ENCODE measurements at places on chromosomes 4 and X.

DNA sequence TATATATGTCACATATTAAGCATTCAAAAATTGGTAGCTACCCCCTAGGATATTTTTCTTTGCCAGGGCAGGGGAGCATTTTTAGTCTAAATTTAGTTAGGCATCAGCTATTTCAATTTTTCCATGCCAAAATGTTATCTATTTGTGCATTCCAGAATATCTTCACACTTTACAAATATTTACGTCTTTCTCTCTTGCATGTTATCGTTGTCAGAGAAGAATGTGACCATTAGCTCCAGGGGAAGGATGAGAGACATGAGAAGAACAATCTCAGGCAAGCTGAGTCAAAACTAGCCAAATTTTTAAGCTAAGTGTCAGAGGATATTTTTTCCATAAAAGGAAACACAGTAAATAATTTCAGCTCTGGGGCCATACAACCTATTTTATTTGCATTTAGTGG, 885.0 kb upstream of the EPHA5 start:
- DNase-seq, result no peak

GRCh38 chr4:140343303-140343702, 30.1 kb upstream of the SCOC start:
- DNase-seq, result no peak

DNA sequence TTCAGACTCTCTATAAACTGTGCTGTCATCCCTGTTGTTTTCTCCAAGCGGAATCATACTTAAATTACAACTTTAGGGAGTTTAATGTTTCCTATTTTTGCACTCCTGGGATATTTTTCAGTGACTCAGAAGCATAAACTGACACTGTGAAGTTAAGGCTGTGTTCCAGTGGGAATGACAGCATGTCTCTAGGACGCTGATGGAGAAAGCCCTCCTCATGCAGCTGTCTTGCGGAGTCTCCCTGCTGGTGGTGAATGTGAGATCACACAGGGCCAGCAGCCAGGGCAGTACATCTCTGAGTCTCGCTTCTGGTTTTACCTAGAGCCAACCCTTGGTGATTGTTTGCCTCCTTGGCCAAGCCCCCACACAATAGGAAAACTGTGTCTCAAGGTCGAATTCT, 53.3 kb downstream of the NFKB1 start:
- no peak for DNase-seq

GRCh38 chrX:973010-973632, 239.3 kb downstream of the CRLF2 start:
- no peak for DNase-seq

- no peak for DNase-seq
These were observed 675.8 kb upstream of the SLIT2 start for GRCh38 chr4:19575924-19576323.

DNA sequence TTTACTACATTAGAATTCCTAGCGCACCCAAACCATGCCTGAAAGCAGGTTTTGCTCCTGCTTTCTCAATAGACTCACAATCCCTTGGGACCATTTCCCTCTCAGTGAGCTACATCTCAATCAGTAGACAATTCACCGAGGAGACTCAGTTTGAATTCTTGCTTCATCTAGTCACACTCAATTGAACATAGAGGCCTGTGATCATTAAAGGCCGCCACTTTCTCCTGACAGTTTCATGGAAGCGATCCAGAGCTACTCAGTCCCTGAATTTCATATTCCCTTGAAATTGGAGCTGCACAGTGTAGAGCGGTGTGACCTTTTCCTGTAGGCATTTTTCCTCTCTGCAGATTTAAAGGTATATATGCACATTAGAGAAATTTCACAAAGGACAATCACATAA, 193.9 kb upstream of the SPOCK3 start:
- no peak for DNase-seq

- no peak for DNase-seq
These were observed 1648.0 kb downstream of the STIM2 start for GRCh38 chr4:28508636-28509035.

DNA sequence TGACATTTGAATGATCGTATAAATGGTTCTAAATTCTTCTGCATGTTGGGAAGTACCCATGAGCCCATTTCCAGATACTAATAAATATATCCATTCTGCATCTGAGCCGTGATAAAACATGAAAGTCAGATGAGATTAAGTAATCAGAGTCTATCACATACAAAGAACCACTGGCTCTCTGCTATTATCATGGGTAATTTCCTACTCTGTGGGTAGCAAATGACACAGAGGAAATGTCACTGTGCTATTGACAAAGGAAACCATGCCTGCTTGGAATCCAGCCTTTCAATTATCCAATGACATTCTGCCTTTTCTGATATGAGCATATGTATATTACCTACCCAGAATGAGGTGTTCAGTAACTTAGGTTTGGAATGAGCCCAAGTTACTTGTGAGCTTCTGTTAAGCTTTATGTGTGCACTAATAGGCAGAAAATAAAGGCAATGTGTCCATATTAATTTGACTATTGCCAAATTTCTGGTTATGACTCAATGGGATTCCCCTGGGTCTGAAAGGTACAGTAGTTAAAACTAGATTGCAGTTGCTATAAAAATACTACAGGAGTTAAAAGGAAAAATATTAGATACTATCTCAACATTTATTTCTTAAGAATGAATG, 238.7 kb upstream of the KCNIP4 start:
- no peak for DNase-seq

DNA sequence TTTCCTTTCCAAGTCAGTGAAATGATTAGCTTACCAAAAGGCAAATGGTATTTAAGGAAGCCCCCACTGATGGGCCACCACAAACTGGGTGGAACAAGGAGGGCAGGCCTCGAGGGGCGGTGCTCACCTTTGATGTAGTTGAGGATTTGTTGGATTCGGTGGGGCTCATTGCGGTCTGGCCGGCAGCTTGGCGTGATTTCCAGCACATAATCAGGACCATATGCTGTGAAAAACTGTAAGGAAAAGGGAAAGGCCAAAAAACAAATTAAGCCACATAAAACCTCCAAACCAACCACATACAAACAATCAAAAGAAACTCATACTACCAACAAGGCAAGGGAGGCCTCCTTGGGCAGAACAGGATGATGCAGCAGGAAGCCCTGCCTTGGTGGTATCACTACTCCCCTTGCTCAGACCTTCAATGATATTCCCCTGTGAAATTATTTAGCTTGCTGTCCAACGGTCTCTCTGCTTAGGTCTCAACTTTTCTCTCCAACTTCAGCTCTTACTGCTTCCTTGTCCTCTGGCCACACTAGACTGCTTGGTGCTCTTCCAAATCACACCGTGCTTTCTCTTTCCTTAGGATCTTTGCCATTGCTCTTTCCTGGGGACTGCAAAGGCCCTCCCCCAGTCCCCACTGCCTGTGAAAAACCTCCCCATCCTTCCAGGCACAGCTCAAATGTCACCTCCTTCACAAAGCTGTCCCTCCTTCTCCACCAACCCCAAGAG, 46.1 kb upstream of the CITED1 start:
- no peak for DNase-seq

DNA sequence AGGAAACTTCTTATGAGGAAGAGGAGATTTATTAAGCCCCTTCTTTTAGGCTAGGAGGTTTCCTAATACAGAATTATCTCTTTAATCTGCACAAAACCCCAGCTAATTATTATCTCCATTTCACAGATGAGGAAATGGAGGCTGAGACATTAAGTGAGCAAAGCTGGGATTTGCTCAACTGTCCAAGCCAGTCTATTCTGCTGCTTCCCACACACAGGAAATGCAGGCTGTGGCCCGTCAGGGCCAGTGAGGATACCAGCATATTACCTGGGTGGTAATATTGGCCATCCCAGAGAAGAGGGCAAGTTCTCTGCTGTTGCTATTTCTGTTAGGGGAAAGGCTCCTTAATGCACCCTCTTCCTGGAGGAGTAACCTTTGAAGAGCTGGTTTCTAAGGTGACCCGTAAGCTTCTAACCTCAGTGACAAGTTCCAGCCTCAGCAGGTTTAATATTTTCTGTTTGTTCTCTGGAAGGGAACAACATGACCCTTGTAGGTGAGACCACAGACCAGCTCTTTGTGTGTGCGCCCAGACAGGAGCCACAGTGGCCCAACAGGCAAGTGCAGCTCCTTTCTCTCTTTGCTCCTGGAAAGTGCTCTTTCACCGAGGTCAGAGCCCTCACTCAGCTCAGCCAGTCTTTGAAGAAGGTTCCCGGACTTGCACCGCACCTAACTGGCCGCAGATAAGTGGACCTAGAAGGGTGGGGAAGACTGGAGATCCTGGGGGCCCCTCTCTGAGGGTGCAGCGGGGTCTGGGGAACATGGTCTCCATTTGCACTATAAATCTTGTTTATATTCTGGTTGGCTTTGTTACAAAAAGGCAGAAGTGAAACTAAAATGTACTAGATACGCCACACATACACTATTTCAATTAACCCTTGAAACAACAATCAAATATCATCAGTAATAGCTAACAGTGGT, 35.5 kb downstream of the TBC1D9 start:
- no peak for DNase-seq

- DNase-seq, result no peak
These were observed 82.7 kb downstream of the SORCS2 start for GRCh38 chr4:7275067-7275466.

GRCh38 chr4:153510252-153511001, 44.3 kb downstream of the TMEM131L start:
- DNase-seq, result no peak

DNA sequence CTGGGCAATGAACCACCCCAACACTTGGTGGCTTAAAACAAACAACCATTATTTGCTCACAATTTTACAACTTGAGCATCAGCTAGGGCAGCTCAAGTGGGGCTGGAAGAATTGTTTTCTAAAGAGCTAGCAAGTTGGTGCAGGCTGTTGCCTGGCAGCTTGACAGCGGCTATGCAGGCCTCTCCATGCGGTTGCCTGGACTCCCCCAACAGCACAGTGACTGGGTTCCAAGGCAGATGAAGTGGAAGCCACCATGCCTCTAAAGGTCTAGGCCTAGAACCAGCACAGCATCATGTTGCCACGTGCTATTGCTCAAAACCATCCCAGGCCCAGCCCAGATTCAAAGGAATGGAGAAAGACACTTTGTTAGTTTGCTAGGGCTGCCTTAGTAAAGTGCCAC, 114.8 kb downstream of the BCOR start:
- DNase-seq, result no peak

GRCh38 chrX:10047631-10048030, 80.5 kb downstream of the CLDN34 start:
- DNase-seq, result no peak

- DNase-seq, result no peak
These were observed 146.5 kb downstream of the GPR143 start for GRCh38 chrX:9619133-9619532.

GRCh38 chr4:158760866-158761265, 8.0 kb upstream of the FNIP2 start:
- DNase-seq, result no peak

DNA sequence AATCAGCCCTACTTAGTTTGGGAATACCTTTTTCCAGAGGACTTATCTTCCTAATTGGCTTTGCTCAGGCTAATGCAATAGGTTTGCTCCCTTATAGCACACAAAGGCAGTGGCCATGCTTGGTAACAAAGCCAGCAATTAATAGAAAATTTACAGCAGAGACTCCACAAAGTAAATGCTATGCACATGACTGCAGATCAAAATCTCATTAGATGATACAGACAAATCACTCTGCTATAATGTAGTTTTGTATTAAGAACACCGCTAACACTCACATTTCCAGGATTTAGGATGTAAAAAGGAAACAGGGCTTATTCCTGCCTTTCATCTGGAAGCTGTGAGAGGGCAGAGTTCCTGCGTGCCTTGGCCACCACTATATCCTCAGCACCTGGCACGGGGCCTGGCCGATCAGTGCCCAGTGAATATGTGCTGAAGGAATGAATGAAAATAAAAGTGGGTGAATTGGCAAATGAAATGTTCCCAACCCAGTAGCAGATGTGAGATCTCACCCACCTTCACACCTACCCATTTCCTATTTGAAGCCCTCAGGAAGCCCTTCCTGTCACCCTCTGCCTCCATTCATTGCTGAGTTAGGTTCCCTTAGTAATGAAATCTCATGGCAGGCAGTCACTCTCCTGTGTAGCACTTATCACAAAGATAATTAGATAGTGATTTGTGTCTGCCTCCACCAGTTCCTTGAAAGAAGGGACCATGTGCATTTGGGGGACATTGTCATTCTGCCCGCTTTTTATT, 5.1 kb downstream of the SEPTIN6 start:
- DNase-seq, result no peak

DNA sequence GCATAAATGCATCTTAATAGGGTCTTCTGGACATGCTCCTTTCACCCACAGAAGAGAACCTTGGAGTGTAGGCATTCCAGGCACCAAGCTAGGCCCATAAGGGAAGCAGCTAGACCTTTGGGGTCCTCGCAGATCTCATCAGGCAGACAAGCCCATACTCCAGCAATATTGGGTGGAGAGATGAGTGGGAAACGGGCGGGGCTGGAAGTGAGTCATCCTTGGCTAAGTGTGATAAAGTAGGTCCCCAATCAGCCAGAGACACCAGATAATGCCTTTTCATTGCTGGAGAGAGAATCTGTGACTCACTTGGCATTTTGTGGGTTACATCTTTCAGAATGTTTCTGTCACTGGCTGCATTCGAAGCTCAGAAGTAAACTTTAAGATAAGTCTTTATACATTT, 133.3 kb upstream of the MBNL3 start:
- no peak for DNase-seq

- no peak for DNase-seq
These were observed 53.9 kb downstream of the IRF2 start for GRCh38 chr4:184420402-184420801.

- no peak for DNase-seq
These were observed 30.4 kb downstream of the PGRMC1 start for GRCh38 chrX:119266364-119266995.

- no peak for DNase-seq
These were observed 1382.0 kb downstream of the FAM133A start for GRCh38 chrX:95055991-95056390.

- no peak for DNase-seq
These were observed 2.1 kb upstream of the FAT1 start for GRCh38 chr4:186725469-186726425.

GRCh38 chrX:100964362-100964761, 5.1 kb upstream of the ARL13A start:
- no peak for DNase-seq

DNA sequence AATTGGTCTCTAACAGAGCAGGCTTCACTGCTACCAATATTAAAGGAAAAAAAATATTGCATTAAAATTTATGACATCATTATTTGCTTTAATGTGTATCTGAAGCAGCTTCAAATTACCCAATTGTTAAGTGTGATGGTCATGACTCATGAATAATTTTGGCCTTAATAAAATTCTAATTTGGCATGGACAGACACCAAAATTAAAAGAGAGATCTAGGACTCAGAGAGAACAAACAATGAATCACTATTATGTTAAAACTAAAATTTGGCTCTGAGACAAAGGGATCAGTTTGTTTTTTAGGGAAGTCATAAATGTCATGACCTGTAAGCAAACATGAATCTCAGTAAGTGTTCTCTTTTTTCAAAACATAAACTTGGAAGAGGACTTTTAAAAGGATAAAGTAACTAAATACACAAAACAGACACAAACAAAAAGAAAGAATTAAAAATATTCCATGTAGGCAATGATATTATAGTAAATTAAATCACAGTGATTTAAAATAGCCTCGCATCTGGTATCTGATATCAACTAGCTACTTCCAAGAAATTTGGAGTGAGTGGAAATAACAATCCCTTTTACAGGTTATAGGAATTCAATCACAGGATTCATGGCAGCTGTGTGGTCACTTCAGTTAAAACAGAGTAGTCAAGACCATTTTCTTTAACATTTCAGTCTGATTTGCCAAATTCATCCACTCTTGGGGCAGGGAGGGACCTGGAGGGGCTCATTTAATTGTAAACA, 11.6 kb downstream of the VEGFC start:
- DNase-seq, result no peak

- no peak for DNase-seq
These were observed 148.4 kb upstream of the PLAC1 start for GRCh38 chrX:134806707-134807038.

- DNase-seq, result no peak
These were observed 24.0 kb upstream of the IQSEC2 start for GRCh38 chrX:53305219-53305995.

All from CD4-positive, alpha-beta memory T cell (primary cell).